Epithelial cell of umbilical artery (primary cell): ENCODE measurements at places on chromosomes 7 and 10. TPM values are rescaled to one million over a fixed set of nuclear protein-coding genes. Genes with fewer than 3 reads are reported as not detected.

Gene EN2
- under 0.01 TPM in 1 of 2 replicates, not detected in the other for total RNA-seq

Gene HOXA6
- total RNA-seq = 2.6 and 2.9 TPM in 2 replicates

Gene KCNIP2
- total RNA-seq = under 0.01 and 0.30 TPM in 2 replicates

Gene TUBB8
- total RNA-seq = 0.61 TPM in 1 of 2 replicates, not detected in the other

Gene DRGX
- not detected in 2 replicates for total RNA-seq

Gene RPEL1
- 0.32 TPM in 1 of 2 replicates, not detected in the other for total RNA-seq

Gene SLC26A4
- 0.15 and 0.65 TPM in 2 replicates for total RNA-seq

Gene SYNPO2L
- total RNA-seq = not detected in 2 replicates

Gene UCMA
- not detected in 2 replicates for total RNA-seq

Gene HOXA1
- 0.30 and 0.32 TPM in 2 replicates for total RNA-seq

Gene DYNC1I1
- under 0.01 and 1.8 TPM in 2 replicates for total RNA-seq

Gene TMEM72
- not detected in 2 replicates for total RNA-seq

Gene GPR85
- total RNA-seq = 1.2 and 4.5 TPM in 2 replicates

Gene RBM20
- under 0.01 TPM in 1 of 2 replicates, not detected in the other for total RNA-seq

Gene SFTPA2
- total RNA-seq = not detected in 2 replicates

Gene DGKI
- 0.15 and 0.32 TPM in 2 replicates for total RNA-seq

Gene CPN1
- total RNA-seq = not detected in 2 replicates

Gene ANK3
- 6.2 and 12.5 TPM in 2 replicates for total RNA-seq

Gene CD36
- 0.15 and 0.32 TPM in 2 replicates for total RNA-seq

Gene CYP2C8
- total RNA-seq = not detected in 2 replicates

Gene ATG9B
- not detected in 2 replicates for total RNA-seq

Gene CPA2
- total RNA-seq = not detected in 2 replicates

Gene ZNF804B
- not detected in 2 replicates for total RNA-seq
